ENCODE measurements at places on chromosomes 5 and 9. TPM values are rescaled to one million over a fixed set of nuclear protein-coding genes. Genes with fewer than 3 reads are reported as not detected.

Gene OGN
- total RNA-seq, result 15.5 TPM

Gene PCDHA4
- 0.63 TPM for total RNA-seq

Gene OBP2B
- not detected for total RNA-seq

Gene TMEM203
- 31.4 TPM for total RNA-seq

DNA sequence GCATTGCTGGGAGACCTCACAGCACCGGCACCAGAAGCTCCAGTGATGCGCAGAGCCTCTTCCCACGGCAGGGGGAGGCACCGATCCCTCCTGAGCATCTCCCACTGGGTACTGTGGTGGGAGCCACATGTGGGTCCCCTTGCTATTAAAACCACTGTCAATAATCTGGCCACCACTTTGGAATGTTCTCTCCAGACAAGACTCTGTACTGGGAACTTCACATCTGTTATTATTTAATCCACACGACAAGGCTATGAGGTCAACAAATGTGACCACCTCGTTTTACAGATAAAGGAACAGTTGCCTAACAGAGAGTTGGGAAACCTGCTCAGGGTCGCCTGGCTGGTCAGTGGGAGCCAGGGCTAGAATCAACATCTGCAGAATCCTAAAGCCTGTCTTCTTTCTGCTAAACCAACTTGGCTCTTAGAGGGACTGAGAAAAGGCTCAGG is 72.7 kb downstream of the EPB41L4B start:
- no peak for DNase-seq
- H3K4me3 ChIP-seq, result no peak overlapping the region
- no peaks in the 10 kb centered on the region for H3K36me3 ChIP-seq
- no peaks in the 10 kb centered on the region for H3K4me1 ChIP-seq

GRCh38 chr5:446883-447263 is 3.9 kb downstream of the EXOC3 start:
- H3K27me3 ChIP-seq, result no peaks in the 10 kb centered on the region
- H3K27ac ChIP-seq, result no peak overlapping the region
- DNase-seq, result no peak
- H3K4me1 ChIP-seq, result peaks cover 18% of the 10 kb centered on the region

GRCh38 chr9:131840220-131840619 is 100.3 kb upstream of the RAPGEF1 start:
- no peaks in the 10 kb centered on the region for H3K4me1 ChIP-seq
- no peaks in the 10 kb centered on the region for H3K27me3 ChIP-seq
- H3K4me3 ChIP-seq, result no peak overlapping the region
- no peak for DNase-seq
- H3K27ac ChIP-seq, result peak overlapping the region; percentile 16
- H3K36me3 ChIP-seq, result no peaks in the 10 kb centered on the region

DNA sequence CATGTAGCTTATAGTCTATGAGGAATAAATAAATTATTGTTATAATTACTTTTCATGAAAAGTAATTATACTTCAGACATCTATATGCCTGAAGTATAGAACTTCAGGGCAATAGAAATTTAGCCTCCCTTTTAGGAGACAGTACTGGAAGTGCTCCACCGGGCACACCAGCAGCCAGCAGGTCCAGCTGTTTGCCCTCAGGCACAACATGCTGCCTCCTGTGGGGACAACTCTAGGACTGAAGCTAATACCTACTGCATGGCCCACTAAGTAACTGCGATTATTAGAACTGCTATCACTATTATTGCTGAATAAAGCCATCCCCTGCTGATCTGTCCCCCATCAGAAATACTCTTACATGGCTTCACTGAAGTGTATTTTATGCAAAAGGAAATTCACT is 329.6 kb downstream of the MED10 start:
- DNase-seq, result no peak
- H3K4me1 ChIP-seq, result no peaks in the 10 kb centered on the region
- H3K36me3 ChIP-seq, result no peaks in the 10 kb centered on the region
- no peaks in the 10 kb centered on the region for H3K27me3 ChIP-seq

- H3K4me1 ChIP-seq, result no peaks in the 10 kb centered on the region
- H3K27ac ChIP-seq, result no peak overlapping the region
- no peak overlapping the region for H3K4me3 ChIP-seq
- no peaks in the 10 kb centered on the region for H3K27me3 ChIP-seq
These were observed 219.5 kb downstream of the NR3C1 start for GRCh38 chr5:143183989-143184388.

DNA sequence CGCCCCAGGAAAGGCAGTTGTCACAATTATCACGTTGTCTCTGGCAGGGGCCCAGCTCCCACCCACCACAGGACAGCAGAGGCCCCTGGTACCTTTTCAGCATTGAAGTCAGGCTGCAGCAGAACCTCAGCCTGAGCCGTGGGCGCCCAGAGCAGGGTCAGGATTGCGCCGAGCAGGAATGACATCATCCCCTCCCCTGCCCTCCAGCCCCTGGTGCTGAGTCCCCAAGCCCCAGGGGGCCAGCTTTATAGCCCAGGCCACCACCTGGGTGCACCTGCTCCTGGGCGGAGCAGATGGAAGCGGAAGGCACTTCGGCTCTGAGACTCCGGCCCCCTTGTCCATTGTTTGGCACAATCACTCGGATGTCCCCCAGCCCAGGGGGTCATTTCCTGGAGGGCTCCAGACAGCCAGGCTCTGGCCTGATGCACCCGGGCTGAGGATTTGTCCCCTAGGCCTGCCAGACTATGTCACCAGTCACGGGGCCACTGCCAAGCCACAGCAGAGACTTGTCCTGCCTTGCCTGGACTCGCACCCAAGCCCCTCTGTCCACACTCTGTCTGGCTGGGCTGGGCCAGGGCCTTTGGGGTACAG is at the start of gene LCN15:
Gene LCN15, minus strand, starts transcription at position 218 of the 591 bp plus-strand sequence. Its CDS starts 30 bp downstream, at position 188.
- no peaks in the 10 kb centered on the region for H3K36me3 ChIP-seq
- no peak within 1 kb of the TSS for H3K27ac ChIP-seq
- peaks cover 11% of the 10 kb centered on the region for H3K4me1 ChIP-seq
- DNase-seq, result no peak

DNA sequence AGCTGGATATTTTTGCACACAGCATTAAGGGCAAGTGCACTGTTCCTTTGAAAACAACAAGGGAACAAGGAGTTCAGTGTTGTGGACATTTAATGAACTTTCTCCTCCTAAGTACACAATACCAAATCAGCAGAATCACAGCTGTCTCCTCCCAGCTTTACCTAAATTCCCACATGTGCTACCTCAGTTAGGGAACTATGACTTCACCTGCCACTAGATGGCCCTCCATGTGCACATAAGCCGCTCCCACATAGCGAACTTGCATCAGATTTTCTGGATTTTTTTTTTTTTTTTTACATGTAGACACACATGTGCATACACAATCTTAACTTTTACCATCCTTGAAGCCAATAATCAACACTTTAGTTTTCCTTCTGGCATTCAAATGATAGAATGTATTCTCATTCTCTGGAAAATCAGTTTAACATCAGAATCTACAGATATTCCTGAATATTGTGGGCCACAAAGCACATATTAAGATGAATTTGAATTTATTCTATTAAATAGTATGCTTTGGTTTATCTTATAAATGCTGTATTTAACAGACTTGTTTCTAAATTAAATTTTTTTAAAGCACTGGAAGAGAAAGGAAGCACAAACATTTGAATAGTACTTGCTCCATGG is 123.6 kb downstream of the PALM2AKAP2 start:
- H3K4me1 ChIP-seq, result peaks cover 50% of the 10 kb centered on the region
- DNase-seq, result no peak
- H3K36me3 ChIP-seq, result no peaks in the 10 kb centered on the region
- H3K27ac ChIP-seq, result no peak overlapping the region
- no peaks in the 10 kb centered on the region for H3K27me3 ChIP-seq
- H3K4me3 ChIP-seq, result no peak overlapping the region

GRCh38 chr5:71886406-71886805 is 167.3 kb downstream of the CARTPT start:
- no peaks in the 10 kb centered on the region for H3K36me3 ChIP-seq
- H3K27ac ChIP-seq, result no peak overlapping the region
- H3K4me1 ChIP-seq, result peaks cover 14% of the 10 kb centered on the region
- no peaks in the 10 kb centered on the region for H3K27me3 ChIP-seq

- DNase-seq, result no peak
- peak overlapping the region; percentile 100 for H3K27ac ChIP-seq
- H3K4me3 ChIP-seq, result peak overlapping the region; percentile 86
- H3K36me3 ChIP-seq, result no peaks in the 10 kb centered on the region
- no peaks in the 10 kb centered on the region for H3K4me1 ChIP-seq
- H3K27me3 ChIP-seq, result no peaks in the 10 kb centered on the region
These were observed 744 bp upstream of the PPP2CA start for GRCh38 chr5:134226441-134227192.

GRCh38 chr5:1299961-1300360 is 5.1 kb upstream of the TERT start:
- DNase-seq, result no peak
- no peaks in the 10 kb centered on the region for H3K4me1 ChIP-seq
- peaks cover 6% of the 10 kb centered on the region for H3K27me3 ChIP-seq
- H3K36me3 ChIP-seq, result no peaks in the 10 kb centered on the region
- H3K4me3 ChIP-seq, result no peak overlapping the region
- no peak overlapping the region for H3K27ac ChIP-seq

Measured in right atrium auricular region (tissue), 2 donors.